ENCODE measurements at places on chromosomes 1 and 21.

- no peak for DNase-seq
Observed at GRCh38 chr1:174352117-174352516, 95.6 kb upstream of the GPR52 start.

DNA sequence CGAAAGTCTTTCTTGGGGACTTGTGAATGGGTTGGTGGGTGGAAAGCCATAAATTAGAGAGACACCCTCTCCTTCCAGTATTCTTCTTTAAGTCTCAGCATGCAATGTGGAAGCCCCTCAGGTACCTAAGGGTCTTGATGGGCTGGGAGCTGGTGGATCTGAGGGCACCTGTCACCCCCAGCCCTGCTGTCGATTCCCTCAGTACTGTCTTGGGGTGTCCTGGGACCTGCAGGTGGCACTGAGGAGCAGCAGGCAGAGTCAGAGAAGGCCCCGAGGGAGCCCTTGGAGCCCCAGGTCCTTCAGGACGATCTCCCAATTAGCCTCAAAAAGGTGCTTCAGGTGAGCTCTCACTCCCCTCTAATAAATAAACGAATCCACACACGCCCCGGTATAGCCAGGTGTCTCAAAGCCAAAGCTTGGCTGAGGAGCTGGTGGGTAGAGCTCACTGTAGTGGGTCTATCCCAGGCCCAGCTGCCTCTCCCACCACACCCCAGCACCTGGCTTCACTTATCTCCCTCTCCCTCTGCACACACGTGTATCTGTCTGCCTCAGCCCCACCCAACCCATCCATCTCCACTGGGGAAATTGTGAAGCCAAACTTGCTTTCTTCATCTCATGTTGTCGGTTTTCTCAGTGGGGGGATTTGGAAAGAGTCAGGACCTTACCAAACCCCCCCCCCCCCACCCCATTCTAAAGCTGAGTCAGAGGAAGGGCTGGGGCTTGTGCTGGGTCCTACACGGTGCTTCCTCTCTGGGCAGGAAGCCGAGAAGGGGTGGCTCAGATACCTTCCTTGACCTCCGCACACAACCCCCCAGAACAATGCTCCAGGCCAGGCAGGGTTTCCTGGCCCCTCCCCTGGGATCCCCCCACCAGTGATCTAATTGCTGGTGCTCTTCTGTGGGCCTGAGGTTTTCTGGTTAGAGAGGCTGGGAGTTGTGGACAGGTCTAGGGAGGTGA lies 1.6 kb downstream of the ADAM15 start:
- DNase-seq: no peak

DNA sequence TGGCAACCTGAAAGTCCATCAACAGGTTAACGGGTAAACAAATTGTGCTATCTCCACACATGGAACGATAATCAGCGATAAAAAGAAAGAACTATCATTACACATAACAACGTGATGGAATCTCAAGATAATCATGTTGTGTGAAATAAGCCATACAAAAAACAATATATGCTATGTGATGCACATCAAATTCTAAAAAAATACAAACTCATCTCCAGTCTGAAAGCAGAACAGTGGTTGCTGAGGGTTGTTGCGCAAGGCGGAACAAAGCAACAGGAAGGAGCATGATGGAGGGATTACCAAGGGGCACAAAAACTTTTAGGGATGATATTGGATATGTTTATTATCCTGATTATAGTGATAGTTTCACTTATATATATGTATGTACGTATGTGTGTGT lies 324.8 kb downstream of the VAV3 start:
- DNase-seq: no peak

- DNase-seq: no peak
Observed at GRCh38 chr1:24540051-24540905, 15.6 kb upstream of the NCMAP start.

DNA sequence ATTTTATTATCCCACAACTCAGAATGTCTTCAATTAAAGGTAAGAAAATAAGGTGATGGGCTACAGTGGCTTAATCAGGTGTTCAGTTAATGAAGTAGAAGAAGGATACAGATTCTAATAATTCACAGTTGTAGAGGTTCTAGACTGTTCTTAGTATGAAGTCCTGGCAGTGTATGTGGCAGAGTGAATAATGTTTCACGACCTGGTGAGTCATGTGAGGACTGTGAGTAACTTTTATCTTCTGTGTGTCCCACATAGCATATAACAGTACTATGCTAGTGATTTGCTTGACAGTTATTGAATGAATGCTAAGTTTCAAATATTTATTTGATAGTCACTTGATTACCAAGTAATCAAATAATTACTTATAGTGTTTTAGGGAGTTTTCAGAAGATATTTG lies 20.0 kb downstream of the SLC16A4 start:
- no peak for DNase-seq

GRCh38 chr1:231613419-231614349 lies 12.9 kb upstream of the DISC1 start:
- no peak for DNase-seq

DNA sequence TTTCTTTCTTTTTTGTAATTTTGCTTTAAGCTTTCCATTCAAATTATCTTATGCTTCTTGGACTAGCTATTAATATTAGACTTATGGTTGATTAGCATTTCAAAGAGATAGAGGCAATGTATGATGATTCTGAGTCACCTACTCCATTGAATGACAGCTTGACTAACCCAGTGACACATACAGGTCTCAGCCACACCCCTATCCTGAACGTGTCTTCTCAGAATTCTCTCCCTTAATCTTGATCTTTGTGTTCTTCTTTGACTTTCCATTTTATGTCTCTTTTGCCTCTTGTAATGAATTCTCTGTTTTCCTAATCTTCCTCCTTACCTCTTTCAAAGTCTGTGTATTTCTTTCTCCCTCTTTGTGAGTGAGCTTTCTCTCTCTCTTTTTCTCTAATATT lies 241.1 kb downstream of the PDE4B start:
- DNase-seq: no peak

- no peak for DNase-seq
Observed at GRCh38 chr1:200226268-200226968, 183.4 kb downstream of the ZNF281 start.

All from cortex of kidney (tissue), 1 donor.